ENCODE measurements at places on chromosomes 7 and 10. TPM values are rescaled to one million over a fixed set of nuclear protein-coding genes. Genes with fewer than 3 reads are reported as not detected.
A peak's percentile ranks its signal among the peaks of the same experiment; 100 is the strongest.

Gene ARMC10
- total RNA-seq, result 44.7 TPM

GRCh38 chr10:128026615-128027300, 99.5 kb downstream of the MKI67 start:
- no peaks in the 10 kb centered on the region for H3K36me3 ChIP-seq
- H3K27ac ChIP-seq, result no peak overlapping the region
- H3K4me3 ChIP-seq, result no peak overlapping the region
- DNase-seq, result no peak
- no peaks in the 10 kb centered on the region for H3K4me1 ChIP-seq

- peak overlapping the region; percentile 91 for H3K4me3 ChIP-seq
- peak; percentile 65 for DNase-seq
- no peaks in the 10 kb centered on the region for H3K27me3 ChIP-seq
- H3K27ac ChIP-seq, result peak overlapping the region; percentile 97
- H3K36me3 ChIP-seq, result no peaks in the 10 kb centered on the region
- H3K4me1 ChIP-seq, result peaks cover 1% of the 10 kb centered on the region
These were observed 1.4 kb upstream of the CTBP2 start for GRCh38 chr10:125161707-125162119.

DNA sequence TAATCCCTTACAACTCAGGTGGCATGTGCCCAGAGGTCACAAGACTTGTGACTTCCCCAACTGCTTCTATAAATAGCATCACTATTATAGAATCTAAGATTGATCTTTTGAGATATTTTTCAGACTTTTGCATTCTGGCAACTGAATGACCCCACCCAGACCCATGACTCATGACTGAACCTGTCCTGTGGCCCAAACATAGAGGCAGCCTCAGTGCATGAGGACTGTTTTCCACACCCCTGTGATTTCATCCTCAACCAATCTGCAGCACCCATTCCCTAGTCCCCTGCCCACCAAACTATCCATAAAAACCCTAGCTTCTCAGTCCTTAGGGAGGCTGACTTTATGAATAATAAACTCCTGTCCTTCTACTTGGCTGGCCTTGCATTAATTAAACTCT, 84.5 kb downstream of the MICU1 start:
- no peaks in the 10 kb centered on the region for H3K36me3 ChIP-seq
- no peaks in the 10 kb centered on the region for H3K4me1 ChIP-seq
- DNase-seq, result no peak
- no peak overlapping the region for H3K27ac ChIP-seq
- H3K27me3 ChIP-seq, result no peaks in the 10 kb centered on the region

Gene EBF3
- 0.80 TPM for total RNA-seq

GRCh38 chr10:122267849-122268737, 3.0 kb upstream of the BTBD16 start:
- no peak overlapping the region for H3K4me3 ChIP-seq
- H3K27ac ChIP-seq, result no peak overlapping the region
- H3K4me1 ChIP-seq, result no peaks in the 10 kb centered on the region
- no peaks in the 10 kb centered on the region for H3K27me3 ChIP-seq
- peak; percentile 58 for DNase-seq
- no peaks in the 10 kb centered on the region for H3K36me3 ChIP-seq

GRCh38 chr7:97005183-97006054, at the start of gene DLX6:
Gene DLX6 (plus strand): TSS chr7:97005553. CDS start chr7:97005978, 425 bp downstream.
- H3K27ac ChIP-seq, result peak within 1 kb of the TSS; percentile 39
- no peaks in the 10 kb centered on the region for H3K36me3 ChIP-seq
- H3K4me3 ChIP-seq, result peak within 1 kb of the TSS; percentile 21

DNA sequence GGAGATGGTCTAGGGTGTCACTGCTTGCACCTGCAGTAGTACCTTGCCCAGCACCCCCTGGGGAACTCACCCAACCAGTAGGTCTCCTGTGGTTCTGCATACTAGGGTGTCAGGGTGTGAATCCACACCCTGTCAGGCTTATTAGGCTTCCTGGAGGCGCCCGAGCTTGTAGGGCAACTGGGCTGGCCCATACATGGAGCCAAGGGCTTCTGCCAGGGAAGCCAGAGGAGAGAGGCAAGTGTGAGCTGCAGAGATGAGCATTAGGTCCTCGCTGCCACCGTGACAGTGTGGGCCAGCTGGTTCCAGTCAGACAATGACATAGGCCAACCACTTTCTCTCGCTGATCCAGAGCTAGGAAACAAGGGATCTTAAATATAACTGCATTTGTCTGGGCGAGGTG, 11.2 kb downstream of the MXI1 start:
- no peak overlapping the region for H3K27ac ChIP-seq
- H3K36me3 ChIP-seq, result no peaks in the 10 kb centered on the region
- no peak overlapping the region for H3K4me3 ChIP-seq
- peaks cover 20% of the 10 kb centered on the region for H3K4me1 ChIP-seq
- H3K27me3 ChIP-seq, result no peaks in the 10 kb centered on the region
- no peak for DNase-seq

GRCh38 chr10:97020452-97021400, 165.0 kb downstream of the SLIT1 start:
- H3K4me1 ChIP-seq, result peaks cover 21% of the 10 kb centered on the region
- H3K36me3 ChIP-seq, result no peaks in the 10 kb centered on the region
- no peak overlapping the region for H3K4me3 ChIP-seq
- peak; percentile 63 for DNase-seq
- peak overlapping the region; percentile 74 for H3K27ac ChIP-seq

DNA sequence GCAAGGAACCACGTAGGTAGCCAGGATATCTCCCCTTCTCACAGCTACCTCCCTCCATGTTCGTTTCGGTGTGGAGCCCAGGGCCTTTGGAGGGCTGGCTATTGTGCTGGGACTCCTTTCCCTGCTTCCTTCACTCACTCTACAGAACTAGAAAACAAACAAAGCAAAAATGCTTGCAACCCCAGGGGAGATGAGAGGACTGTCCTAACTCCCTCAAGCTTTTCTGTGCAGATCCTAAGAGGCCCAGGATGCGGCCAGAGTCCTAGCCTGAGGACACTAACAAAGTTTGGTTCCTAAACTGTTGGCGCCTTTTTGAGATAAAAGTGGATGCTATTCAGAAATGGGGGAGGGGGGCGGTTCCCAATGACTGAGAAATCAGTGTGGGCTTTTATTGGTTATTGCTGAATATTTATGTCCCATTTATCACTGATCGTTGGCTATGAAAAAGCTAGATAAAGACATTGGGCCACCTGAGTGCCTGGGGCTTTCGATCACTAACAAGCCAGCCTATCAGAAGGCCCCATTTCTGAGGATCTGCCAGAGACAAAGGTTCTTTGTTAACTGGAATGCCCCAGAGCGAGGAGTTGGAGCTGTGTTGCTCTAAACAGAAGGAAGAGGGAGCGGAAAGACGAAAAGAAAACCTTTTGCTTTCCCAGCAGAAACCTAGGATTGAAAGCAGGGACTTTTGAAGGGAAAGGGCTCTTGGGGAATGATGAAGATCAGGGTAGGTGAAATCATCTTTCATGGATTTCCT, 95.2 kb upstream of the EGR2 start:
- no peaks in the 10 kb centered on the region for H3K4me1 ChIP-seq
- H3K4me3 ChIP-seq, result no peak overlapping the region
- DNase-seq, result no peak

DNA sequence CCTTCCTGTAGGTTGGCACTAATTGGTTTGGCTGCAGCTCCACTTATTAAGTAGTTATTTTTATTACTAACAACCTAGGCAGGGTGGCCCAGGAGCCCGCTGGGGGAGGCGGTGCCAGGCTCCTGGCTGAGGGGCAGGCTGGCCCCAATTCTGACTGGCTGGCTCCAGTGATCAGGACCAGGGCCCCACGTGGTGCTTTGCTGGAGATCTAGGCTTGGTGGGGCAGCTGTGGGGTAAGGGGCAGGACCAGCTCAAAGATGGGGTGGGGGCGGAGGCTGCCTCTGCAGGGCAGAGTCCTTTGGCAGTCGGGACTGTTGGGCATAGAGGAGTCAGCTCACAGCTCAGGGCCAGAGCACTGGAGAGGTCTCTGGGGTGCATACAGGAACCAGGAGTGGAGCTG, 2.4 kb downstream of the ASL start:
- H3K27me3 ChIP-seq, result no peaks in the 10 kb centered on the region
- H3K27ac ChIP-seq, result no peak overlapping the region
- no peaks in the 10 kb centered on the region for H3K36me3 ChIP-seq
- H3K4me3 ChIP-seq, result no peak overlapping the region

GRCh38 chr10:117497736-117498135, 44.8 kb upstream of the EMX2 start:
- H3K27ac ChIP-seq, result no peak overlapping the region
- no peak for DNase-seq
- H3K27me3 ChIP-seq, result no peaks in the 10 kb centered on the region
- no peaks in the 10 kb centered on the region for H3K36me3 ChIP-seq
- peaks cover 2% of the 10 kb centered on the region for H3K4me1 ChIP-seq

DNA sequence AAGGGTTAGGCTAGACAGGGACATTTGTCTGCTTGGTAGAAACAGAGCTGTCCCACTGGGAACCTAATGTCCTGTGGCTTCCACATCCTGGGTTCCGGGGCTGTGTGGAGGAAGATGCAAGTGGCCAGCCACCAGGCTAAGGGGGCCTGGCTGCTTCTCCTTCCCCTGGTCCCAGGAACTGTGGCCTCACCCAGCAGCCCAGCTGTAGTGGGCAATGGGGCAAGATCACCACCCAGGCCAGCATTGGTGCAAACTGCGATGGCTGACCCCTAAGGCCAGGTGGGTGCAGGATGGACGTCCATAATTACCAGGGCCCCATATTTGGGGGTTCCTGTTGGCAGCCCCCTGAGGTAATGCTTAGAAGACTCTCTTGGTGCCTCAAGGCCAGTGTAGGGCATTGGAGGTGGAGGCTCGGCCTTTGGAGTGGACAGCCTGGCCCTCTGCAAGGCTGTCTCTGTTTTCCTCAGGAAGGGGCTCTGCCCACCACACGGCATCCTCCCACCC, 226.7 kb downstream of the TCF7L2 start:
- no peak overlapping the region for H3K27ac ChIP-seq
- peaks cover 10% of the 10 kb centered on the region for H3K4me1 ChIP-seq
- H3K36me3 ChIP-seq, result no peaks in the 10 kb centered on the region
- H3K4me3 ChIP-seq, result no peak overlapping the region

Gene OR2A12
- total RNA-seq, result not detected

DNA sequence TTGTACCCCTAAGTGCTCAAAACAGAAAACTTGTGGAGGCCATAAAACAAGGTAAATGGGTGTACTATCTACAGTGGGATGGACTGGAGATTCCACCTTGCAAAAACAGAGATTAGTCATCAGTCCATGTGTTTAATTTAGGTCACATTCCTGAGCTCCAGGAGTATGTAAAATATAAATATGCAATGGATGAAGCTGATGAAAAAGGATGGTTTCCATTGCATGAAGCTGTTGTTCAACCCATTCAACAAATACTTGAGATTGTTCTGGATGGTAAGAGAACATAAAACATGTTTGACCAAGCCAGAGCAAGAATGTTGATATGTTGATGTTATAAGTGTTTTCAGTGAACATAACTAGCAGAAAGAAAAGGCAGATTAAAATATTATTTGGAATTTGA, 14.6 kb downstream of the ASB15 start:
- no peaks in the 10 kb centered on the region for H3K27me3 ChIP-seq
- peaks cover 2% of the 10 kb centered on the region for H3K4me1 ChIP-seq
- no peak for DNase-seq
- H3K27ac ChIP-seq, result no peak overlapping the region
- H3K4me3 ChIP-seq, result no peak overlapping the region
- H3K36me3 ChIP-seq, result no peaks in the 10 kb centered on the region

GRCh38 chr10:133326223-133326551, 10.5 kb downstream of the CALY start:
- H3K27me3 ChIP-seq, result peaks cover 26% of the 10 kb centered on the region
- no peak for DNase-seq
- H3K36me3 ChIP-seq, result no peaks in the 10 kb centered on the region
- no peak overlapping the region for H3K27ac ChIP-seq
- H3K4me1 ChIP-seq, result peaks cover 7% of the 10 kb centered on the region

DNA sequence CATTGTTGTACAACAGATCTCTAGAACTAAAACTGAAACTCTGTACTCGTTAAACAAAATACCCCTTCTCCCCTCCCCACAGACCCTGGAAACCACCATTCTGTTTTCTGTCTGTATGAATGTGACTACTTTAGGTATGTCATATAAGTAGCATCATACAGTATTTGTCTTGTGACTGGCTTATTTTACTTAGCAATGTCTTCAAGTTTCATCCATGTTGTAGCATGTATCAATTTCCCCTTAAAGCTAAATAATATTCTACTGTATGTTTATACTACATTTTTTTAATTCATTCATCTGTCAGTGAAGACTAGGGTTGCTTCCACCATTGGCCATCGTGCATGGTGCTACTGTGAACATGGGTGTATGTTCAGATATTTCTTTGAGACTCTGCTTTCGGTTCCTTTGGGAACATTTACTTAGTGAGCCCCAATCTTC, 71.2 kb upstream of the RPA3 start:
- no peaks in the 10 kb centered on the region for H3K36me3 ChIP-seq
- no peak overlapping the region for H3K27ac ChIP-seq
- no peak for DNase-seq
- H3K27me3 ChIP-seq, result no peaks in the 10 kb centered on the region
- no peaks in the 10 kb centered on the region for H3K4me1 ChIP-seq
- no peak overlapping the region for H3K4me3 ChIP-seq

Gene SH2D4B
- total RNA-seq, result not detected

GRCh38 chr7:130263130-130263529, 3.5 kb upstream of the CPA2 start:
- H3K27me3 ChIP-seq, result no peaks in the 10 kb centered on the region
- no peaks in the 10 kb centered on the region for H3K4me1 ChIP-seq
- no peaks in the 10 kb centered on the region for H3K36me3 ChIP-seq

Gene METTL27
- total RNA-seq, result 3.0 TPM

DNA sequence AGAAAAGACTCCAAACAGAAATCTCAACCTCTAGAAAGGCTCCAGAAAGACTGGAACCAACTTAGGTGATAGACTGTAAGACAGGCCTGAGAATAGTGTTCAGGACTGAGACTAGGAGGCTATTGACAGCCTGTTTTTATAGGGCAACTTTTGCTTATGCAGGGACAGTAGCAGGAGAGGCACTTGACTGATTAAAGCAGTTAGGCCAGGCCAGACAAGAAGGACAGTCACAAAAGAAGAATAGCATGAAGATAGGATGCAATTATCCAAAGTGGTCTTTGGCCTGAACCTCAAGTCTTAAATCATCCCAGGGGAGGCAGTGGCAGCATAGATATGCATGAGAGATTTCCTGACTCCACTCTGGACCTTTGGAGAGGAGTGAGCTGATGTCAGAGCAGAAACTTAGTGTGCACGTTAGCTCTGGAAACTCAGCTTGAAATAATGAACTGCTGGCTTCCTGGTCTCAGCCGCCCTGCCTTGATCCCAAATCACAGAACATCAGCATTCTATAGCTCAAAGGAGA, 290.6 kb downstream of the SORCS3 start:
- H3K27ac ChIP-seq, result no peak overlapping the region
- H3K4me1 ChIP-seq, result no peaks in the 10 kb centered on the region
- no peak overlapping the region for H3K4me3 ChIP-seq

DNA sequence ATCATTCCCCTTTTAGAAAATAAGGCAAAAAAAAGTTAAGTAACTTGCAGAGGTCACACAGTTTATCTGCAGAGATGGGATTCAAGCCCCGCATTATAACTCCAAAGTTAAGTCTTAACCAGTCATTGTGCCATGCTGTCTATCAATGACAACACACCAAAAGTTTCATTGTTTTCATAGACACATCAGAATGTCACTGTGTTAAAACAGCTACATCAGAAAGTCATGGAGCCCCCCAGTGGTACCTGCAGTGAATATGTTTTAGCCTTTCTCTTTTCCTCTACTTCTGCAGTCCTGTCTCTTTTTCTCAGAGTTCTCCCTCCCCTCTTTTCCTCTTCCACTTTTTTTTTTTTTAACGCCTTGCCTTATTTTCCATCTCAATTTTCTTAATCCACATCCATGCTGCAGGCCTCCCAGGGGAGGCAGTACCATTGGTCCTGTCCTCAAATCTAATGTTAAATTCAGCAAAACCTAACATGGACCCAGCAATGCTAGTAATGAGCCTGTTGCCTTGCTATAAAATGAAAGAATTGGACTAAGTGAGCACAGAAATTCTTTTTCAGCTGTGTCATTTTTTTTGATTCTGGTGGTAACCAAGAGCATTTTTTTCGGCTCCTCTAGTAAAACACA, 3.8 kb upstream of the NRCAM start:
- H3K4me1 ChIP-seq, result peaks cover 4% of the 10 kb centered on the region
- no peak for DNase-seq
- no peaks in the 10 kb centered on the region for H3K36me3 ChIP-seq
- H3K4me3 ChIP-seq, result no peak overlapping the region

All from ovary (tissue), 10 donors.